AG20443 (cell line): ENCODE measurements at places on chromosomes 12 and 14.
A peak's percentile ranks its signal among the peaks of the same experiment; 100 is the strongest.

GRCh38 chr14:35242599-35243311 lies 49.4 kb upstream of the PSMA6 start:
- DNase-seq: no peak

GRCh38 chr12:53927220-53928029 lies 11.2 kb upstream of the HOXC13 start:
- DNase-seq: no peak

- no peak for DNase-seq
Measured at GRCh38 chr14:53772936-53773335, 183.7 kb downstream of the BMP4 start.

GRCh38 chr14:84891404-84891803 lies 638.5 kb upstream of the FLRT2 start:
- no peak for DNase-seq

DNA sequence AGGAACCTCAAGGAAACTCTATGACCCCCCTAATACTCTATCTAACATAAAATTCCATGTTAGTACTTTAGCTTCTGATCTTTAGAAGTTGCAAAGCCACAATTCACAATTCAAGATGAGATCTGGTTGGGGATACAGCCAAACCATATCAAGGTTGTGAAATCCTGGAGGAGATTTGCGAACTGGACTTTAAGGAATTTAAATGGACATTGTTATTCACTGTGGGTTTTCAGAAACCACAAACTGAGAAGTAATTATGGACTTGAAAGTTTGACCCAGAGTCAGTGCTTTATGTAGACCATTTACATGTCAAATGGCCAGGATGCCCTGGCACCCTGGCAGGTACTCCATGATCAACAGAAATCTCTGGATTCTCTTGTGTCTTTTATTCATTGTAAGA lies 14.2 kb upstream of the CDKL1 start:
- DNase-seq: peak; percentile 54

GRCh38 chr12:120100630-120101029 lies 15.9 kb downstream of the RAB35 start:
- peak; percentile 70 for DNase-seq

DNA sequence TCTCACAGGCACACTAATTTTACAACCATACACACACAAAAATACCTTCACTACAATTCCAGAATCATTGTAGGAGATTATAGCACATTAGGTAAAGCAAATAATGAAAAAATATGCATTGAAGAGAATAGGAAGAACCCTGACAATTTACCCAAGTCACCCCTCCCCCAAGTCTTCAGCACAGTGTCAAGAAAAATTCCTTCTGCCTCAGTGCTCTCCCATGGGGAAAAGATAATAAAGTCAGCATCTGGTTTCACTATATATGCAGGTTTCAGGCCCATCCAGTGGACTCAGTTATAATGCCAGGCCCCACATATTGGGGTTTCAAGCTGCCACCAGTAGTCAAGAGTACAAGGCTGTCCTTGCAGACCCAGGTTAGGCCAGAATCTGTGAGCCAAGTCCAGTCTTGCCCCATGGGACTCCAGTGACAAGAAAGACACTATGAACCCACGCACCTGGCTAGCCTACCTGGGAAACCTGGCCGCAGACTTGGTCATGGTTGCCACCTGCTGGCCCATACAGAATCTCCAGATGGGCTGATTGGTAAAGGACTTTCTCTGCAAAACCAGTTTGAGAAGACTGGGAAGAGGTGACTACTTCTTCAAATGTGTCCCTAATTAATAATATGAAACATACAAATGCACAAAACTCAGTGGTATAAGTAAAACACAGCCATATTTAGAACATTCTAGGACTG lies 398.6 kb upstream of the FLRT2 start:
- DNase-seq: no peak

GRCh38 chr12:129310346-129310745 lies 457.1 kb downstream of the GLT1D1 start:
- DNase-seq: no peak

DNA sequence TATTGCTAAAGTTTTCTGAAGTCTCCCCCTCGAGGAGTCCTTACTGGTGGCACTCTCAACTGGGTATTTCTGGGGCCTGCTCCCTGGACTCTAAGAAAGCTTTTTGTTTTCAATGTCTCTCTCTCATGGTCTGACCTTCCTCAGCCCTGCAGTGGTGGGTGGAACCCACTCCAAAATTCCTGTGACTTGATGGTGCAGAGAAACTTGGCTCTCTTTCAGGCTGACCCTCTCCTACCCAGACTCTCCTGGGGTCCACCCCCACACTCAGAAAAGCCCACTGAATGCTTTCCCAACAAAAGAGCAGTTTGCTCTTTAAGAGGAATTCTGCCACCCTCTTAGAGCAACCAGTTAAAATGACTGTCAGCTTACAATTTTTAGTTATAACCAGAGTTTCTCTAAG lies 967 bp upstream of the PTCSC3 start:
- DNase-seq: no peak

DNA sequence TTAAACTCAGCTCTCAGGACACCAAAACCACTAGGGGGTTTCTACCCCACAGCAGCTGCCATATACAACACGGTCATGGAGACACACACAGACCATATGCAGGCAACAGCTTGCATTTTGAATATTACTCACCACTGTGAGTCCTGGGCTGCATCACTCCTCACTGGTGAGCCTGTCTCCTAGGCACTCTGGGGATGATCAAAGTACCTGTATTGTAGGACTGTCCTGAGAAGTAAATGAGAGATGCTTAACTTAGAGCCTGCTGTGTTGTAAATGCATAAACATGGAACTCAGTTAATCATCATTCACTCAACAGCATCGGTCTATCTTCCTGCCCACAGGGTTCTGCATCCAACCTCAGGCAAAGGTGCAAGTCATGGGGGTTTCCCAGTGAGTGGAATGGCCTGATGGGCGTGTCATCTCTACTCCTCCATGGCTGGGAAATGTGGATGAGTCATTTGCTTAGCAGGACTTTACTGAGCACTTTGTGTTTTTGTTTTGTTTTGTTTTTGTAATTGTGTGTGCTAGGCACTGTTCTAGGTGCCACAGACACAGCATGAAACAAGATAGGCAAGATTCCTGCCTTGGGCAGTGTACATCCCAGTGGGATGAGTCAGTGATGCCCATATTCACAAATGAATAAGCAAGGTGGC lies 1141.2 kb upstream of the TMEM132C start:
- peak; percentile 47 for DNase-seq

DNA sequence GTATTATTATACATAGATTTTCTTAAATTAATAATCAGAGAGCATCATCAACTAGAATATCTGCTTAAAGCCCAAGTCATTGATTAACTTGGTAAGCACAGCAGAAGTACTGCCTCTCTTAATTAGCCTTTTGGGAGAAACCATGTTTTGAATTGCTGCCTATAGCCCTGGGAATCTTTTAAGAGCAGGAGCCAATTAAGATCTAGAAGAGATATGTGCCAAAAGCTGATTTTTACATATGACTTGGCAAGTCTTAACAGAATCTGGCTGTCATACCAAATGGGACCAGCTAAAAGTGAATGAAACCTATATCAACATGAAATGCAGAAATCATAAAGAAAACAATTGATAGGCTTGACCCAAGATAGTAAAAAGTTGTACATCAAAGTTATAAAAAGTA lies 23.2 kb upstream of the WNK1 start:
- DNase-seq: no peak

- peak; percentile 15 for DNase-seq
Measured at GRCh38 chr12:64480148-64480547, 28.2 kb downstream of the TBK1 start.

GRCh38 chr12:111434680-111435338 lies 29.1 kb downstream of the SH2B3 start:
- DNase-seq: peak; percentile 66

DNA sequence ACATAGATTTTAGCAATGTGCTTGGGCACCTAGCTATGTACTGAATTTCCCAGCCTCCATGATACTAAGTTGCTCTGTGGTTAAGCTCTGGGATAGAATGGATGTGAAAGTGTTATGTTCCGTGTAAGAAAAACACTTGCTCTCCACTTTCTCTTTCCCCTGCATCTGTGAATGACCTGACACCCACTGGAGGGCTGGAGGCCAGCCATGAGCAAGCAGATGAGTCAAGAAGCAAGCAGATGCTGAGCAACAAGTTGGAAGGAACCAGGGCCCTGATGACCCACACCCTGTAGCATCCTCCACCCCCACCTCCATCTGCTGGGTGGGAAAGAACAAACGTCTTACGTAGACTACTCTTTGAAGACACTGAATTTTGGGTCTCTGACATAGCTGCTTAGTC lies 56.6 kb downstream of the EID3 start:
- DNase-seq: no peak

DNA sequence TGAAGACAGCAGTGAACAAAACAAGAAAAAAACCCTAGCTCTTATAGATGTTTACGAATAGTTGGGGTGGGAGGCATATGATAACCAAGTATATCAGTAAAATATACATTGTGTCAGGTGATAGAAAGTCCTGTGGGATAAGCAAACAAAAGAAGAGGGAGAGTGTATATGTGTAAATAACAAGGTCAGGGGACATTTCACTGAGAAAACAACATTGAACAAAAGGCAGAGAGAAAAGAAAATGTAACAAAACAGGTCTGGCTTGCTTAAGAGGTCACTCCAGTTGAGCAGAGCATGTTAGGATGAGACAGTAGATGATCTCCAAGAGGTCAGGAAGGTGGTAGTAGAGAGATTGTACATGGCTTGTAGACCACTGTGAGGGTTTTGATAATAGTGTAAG lies 304.1 kb downstream of the ACSS3 start:
- DNase-seq: no peak

GRCh38 chr12:45939759-45940158 lies 50.6 kb downstream of the SCAF11 start:
- no peak for DNase-seq

- DNase-seq: no peak
Measured at GRCh38 chr12:46387670-46388069, 15.1 kb upstream of the SLC38A2 start.

- DNase-seq: no peak
Measured at GRCh38 chr12:113247123-113248050, 26.1 kb downstream of the TPCN1 start.

DNA sequence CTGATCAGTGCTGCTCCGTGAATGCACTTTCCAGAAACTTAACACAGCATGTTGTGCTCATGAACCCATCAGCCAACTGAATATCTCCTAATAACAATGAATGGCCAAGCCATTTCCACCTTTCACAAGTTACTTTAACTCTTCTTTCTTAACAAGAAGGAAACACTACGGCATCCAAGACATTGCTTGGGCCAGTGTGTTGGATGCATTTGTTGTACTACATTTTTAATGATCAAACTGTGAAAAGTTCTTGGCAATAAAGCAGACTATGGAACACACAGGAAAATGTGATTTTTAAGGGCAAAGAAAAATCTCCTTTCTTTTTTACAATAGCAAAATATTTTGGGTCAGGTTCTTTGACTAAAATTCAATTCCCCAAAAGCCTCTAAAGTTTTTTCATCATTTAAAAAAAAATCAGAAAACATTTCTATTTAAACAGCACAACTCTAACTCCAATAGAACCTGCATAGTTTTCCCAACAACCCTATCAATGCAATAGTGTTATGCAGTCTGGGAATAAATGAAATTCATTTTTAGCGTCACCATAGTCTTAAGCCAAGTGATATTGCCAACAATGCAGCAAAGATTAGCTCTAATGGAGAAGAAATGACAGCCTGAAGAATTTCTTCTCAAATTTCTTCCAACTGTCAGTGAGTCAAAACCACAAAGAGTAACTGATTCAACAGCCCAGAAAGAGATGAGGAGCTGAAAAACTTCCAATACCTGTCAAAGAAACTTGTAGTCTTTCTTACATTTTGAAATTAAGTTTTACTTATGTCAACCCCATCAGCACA lies 50.7 kb upstream of the PTPRR start:
- peak; percentile 21 for DNase-seq

DNA sequence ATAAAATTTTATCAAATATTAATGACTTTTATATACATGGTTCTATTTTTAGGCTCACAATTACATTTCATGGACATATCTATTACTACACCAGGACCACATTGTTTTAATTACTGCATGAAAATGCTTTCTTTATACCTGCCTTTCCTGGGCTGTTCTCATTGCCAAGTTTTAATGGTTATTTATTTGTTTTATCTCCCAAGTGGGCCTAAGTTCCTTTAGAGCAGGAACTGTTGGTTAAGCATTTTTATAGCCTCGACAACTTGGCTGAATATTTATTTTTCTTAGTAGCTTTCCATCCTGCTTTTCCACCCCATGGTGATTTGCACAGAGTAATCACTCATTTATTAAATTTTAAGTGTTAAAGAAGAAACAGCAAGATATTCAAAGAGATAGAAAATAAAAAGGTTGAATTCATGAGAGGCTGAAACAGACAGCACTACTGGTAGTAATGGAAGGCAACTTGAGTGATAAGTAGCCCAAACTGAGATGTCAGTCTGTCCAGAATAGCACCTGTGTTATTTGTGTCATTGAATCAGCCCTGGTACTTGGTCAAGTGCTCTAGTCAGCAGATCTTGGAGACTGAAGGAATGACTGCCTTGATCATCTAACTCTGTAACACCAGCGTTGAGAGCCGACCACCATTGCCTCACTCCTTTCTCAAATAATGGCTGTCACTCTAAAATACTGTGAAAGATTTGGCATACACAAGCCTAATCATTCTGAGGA lies 119.1 kb upstream of the EGLN3 start:
- no peak for DNase-seq

DNA sequence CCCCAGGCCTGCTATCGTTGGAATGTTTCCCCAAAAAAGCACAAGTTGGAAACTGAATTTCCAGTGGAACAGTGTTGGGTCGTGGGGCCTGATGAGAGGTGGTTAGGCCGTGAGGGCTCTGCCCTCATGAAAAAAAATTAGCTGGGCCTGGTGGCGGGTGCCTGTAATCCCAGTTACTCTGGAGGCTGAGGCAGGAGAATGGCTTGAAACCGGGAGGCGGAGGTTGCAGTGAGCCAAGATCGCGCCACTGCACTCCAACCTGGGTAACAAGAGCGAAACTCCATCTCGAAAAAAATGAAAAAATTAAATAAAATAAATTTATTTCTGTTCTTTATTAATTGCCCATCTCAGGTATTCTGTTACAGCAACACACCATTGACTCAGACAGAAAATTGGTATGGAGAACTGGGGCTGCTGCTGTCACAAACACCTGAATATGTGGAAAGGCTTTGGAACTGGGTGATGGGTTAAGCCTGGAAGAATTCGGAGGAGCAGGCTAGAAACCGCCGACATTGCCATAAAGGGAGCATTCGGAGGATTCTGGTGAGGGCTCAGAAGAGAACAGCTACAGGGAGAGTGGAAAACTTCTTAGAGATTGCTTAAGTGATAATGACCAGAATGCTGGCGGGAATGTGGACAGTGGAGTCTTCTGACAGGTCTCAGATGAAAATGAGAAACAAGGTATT lies 17.1 kb upstream of the RCOR1 start:
- DNase-seq: no peak

GRCh38 chr12:40971911-40972310 lies 216.2 kb upstream of the PDZRN4 start:
- DNase-seq: no peak

DNA sequence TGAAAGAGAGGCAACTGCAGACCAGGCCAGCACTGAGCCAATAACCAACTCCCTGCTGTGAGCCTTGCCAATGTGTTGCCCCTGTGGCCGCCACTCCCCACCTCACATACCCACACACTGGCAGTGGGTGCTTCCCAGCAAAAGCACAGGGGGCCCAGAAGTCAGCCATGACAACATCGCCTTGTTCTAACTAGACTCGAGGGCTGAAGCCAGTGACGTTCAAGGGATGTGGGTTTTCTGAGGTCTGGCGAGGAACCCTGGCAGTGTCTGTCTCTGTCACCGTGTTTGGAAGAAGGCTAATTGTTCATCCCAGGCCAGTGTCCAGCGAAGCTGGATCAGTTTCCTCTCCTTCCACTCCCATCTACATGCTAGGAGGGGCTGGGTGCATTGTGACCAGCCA lies 311.8 kb upstream of the AMIGO2 start:
- no peak for DNase-seq
